T-helper 2 cell (primary cell): ENCODE measurements at places on chromosomes 11 and 22.

DNA sequence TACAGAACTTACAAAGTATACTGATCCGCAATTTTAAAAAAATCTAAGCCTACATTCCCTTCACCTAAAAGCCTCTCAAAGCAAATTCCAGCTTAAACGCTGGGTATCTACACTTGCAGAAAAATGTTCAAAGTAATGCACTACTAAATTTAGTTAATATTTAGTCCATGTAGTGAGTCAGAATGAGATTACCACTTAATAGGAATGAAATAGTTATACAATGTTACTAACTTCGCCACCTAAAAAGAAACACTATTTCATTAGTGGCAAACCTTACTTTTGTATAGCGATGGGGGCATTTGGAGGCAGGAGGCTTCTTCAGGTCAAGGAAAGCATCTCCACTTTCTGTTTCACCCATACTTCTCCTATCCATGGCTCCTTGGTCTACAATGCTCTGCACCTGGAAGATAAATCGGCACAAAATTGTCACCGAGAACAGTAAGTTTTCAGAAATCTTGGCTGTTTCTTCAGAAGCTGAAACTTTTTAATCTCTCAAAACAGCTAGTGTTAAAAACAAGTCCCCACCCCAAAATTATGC is 1.2 kb downstream of the EIF4ENIF1 start:
- DNase-seq: no peak

GRCh38 chr11:24949406-24949805 is 452.6 kb downstream of the LUZP2 start:
- DNase-seq: no peak

DNA sequence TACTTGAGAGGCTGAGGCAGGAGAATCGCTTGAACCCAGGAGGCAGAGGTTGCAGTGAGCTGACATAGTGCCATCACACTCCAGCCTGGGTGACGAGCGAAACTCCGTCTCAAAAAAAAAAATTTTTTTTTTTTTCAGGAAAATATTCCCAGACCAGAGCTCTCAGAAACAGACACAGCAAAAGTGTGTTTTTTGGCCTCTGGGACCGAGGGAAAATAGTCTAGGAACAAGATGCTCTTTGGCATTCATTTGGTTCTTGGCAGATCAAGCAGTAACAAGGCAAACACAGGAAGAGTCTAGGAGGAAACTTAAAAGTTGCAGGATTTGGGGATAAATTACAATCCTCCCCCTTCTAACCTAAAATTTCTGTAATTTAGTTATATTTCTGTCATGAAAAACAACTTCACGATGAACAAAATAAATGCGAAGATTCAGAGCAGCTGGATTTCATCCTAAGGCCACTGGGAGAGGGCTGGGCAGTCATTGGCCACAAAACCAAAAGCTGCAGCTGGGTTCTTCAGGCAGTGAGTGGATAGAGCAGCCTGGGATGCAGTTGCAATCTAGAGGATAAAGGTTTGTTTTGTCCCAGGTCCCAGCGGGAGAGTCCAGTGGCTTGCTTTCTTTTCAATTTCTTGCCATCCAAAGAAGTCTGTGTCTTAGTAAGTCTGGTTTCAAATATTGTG is 19.7 kb downstream of the ATG16L2 start:
- DNase-seq: no peak

GRCh38 chr11:116300232-116300631 is 472.6 kb downstream of the BUD13 start:
- no peak for DNase-seq

- no peak for DNase-seq
Observed at GRCh38 chr22:36701965-36702621, 1.5 kb downstream of the CACNG2 start.

DNA sequence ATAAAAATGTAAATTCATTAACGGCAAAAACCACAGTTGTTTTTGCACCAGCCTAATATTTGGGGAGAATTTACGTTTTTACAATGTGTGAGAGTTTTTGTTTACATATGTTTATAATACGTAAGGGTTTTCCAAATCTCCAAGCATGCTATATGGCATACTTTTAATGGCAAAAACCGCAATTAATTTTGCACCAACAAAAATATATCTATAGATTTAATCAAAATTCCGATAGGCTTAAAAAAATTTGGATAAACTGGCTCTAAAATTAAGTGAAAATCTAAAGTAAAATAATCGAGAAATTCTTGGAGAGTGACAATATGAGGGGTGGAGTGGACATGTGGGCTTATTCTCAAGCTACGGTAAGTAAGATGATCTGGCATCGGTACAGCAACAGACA is 22.8 kb downstream of the KRTAP5-6 start:
- no peak for DNase-seq

DNA sequence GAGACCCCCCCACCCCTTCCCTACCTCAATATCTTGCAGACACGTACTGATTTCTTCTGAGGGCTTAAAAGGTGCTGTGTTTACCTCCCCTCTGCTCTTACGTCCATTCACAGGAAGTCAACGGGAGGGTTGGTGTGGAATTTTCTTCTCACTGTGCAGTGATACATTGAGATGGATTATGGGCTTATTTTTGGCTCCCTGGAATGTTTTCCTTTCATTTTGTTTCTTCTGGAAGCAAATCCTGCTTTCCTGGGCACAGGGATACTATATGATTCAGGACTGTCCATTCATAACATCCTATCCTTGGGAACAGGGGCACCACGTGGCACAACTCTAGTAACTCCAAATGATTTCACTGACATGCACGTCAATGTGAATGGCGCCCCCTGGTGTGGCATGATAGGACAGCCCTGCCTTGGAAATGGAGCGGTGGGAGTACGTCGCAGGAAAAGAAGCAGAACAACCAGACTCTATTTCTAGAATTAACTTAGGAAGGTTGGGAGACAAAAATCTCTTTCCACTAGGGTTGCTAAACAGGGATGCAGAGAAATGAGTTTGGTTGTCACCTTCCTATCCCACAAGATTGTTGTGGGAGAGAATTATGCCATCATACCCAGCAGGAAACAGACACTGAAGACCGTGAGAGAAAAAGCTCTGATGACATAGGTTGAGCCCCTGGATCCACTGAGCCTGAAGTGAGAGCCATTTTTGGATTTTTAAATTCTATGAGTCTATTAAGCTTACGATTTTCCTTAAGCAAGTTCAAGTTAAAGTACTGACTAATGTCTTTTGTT is 146.5 kb upstream of the RAG2 start:
- peak; percentile 16 for DNase-seq

GRCh38 chr11:64084146-64084950 is 48.6 kb downstream of the FLRT1 start:
- no peak for DNase-seq

DNA sequence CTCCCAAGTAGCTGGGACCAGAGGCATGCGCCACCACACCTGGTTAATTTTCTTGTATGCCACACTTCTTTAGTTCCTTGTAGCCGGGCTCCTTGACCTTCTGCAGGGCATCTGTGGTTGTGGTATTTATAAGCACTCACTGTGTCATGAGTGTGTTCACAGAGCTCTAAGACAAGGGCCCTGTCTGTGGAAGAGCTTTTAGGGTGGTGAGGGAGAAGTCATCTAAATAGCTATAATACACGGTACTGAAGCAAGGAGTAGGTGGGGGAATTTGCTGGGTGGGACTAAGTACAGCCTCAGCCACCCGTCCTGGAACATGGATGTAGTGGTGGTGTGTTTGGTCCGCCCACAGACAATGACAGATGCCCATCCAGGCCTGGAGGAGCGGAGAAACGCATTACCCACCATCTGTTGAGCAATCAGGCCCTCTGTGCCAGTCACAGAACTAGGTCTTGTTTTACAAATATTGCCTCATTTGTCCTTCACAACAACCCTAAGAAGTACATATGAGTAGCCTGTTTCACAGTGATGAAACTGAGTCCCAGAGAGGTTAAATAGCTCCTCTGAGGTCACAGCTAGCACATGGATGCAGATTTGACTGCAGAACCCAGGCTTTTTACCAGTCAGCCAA is 10.1 kb downstream of the ACO2 start:
- no peak for DNase-seq

GRCh38 chr11:65981101-65981740 is 19.7 kb downstream of the SART1 start:
- no peak for DNase-seq

DNA sequence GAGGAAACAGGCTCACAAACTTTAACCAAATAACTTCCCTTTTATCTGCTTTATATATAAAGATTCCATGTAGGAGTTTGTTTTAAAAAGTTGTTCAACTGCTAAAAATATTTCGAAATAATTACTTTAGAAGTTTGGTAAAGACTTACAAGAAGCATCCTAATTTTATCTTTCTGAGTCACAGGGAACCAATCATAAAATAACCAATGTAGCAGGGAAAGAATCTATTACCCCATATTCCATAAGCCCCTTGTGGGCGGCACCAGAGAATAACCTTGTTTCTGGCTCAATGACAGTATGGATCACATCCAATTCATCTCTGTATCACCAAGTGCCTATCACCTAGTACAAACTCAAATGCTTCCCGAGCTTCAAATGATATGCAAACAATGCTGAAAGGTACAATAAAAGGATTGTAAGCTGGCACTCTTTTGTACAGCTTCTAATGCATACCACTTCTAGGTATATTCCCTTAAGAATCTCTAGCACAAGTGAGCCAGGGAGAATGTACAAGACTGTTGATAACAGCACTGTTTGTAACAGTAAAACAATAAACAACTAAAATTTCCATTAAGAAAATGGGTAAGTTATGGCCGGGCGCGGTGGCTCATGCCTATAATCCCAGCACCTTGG is 158.4 kb downstream of the ATG16L2 start:
- DNase-seq: no peak
